ENCODE measurements at places on chromosomes 7 and 10.

DNA sequence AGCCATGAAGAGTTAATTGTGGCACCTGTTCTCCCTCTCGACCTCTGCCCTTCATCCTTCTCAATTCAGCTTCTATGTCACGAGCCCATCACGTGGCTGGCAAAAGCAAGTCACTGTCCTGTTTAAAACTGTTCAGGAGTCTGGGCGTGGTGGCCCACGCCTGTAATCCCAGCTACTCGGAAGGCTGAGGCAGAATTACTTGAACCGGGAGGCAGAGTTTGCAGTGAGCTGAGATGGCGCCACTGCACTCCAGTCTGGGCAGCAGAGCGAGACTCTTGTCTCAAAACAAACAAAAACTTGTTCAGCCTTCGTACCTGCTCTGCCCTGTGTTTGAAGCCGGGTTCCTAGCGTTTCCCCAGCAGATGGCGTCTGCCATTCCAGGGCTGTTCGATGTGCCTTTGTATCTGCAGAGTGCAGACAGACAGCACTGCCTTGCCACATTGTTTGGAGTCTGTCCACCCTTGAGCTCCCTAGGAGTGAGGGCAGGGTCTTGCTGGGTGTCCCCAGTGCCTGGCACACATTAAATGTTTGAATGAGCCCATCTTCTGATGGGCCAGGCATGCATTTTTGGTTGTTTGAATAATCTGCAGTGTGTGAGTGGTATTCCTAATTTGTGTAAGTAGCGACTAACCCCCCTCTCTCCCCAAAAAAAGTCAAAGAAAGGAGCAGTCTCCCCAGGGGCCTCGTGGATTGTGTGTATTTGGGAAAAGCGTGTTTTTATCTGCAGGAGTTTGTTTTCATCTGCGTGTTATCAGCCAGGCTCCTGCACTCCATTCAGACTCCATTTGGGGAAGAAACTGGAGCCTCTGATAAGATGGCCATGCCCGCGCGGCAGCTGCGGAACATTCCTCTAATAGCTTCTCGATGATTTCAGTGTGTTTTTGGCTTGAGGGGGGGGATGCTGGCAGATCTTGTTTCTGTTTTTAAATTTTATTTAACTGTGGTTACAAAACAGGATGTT is 61.2 kb downstream of the DNAJB6 start:
- DNase-seq = no peak

- DNase-seq = no peak
Observed at GRCh38 chr7:37786741-37787569, 61.4 kb upstream of the NME8 start.

- DNase-seq = no peak
Observed at GRCh38 chr7:70376561-70377031, 755.3 kb upstream of the GALNT17 start.

- DNase-seq = no peak
Observed at GRCh38 chr10:127195571-127196281, 665 bp downstream of the INSYN2A start.

DNA sequence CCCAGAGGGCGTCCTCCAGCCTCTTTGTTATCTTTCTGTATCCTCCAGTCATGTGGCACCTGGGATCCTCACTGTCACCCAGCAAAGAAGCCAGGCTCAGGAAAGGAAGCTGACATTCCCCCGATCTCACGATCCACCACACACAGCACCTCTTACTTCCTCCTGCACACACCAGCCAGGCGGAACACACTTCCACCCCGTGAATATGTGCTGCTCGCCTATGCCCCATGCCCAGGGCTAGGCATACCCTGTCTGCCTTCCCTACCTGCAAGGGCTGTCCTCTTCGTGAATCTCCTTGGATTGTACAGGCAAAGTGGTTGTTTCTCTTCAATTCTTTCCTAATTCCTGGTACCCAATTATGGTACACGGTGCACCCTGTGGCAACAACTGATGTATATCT is 191.0 kb downstream of the TNS3 start:
- DNase-seq = no peak

DNA sequence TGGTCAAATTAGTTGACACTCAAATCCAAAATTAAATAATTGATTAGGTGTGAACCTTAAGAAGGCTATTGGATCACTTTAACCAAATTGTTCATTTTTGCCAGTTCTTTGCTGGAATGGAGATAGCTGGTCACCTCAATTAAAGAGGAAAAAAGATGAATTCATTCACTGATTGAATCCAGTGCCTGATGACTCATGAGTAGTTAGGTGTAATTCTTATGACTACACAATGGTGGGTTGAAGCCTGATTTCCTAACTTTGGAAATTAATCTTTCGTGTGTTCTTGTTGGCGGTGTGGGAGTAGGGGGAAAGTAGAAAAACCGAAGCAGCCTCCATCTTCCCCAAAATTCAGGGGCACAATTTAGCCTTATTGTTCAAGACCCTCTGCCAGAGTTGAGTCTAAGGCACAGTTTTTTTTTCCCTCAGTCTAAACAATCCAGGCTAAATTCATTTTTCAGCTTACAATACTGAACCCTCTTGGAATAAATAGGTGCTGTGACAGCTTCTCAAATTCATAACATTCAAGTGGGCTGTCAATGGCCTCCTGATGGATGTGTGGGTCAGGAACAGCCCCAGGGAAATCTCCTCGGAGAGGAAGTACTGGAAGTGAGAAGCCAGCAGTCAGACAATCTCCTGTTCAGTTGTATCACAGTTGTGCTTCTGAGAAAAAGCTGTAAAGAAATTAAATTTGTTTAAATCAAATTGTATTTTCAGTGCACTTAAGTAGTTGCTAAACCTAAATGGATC is 356.6 kb downstream of the BBS9 start:
- no peak for DNase-seq

DNA sequence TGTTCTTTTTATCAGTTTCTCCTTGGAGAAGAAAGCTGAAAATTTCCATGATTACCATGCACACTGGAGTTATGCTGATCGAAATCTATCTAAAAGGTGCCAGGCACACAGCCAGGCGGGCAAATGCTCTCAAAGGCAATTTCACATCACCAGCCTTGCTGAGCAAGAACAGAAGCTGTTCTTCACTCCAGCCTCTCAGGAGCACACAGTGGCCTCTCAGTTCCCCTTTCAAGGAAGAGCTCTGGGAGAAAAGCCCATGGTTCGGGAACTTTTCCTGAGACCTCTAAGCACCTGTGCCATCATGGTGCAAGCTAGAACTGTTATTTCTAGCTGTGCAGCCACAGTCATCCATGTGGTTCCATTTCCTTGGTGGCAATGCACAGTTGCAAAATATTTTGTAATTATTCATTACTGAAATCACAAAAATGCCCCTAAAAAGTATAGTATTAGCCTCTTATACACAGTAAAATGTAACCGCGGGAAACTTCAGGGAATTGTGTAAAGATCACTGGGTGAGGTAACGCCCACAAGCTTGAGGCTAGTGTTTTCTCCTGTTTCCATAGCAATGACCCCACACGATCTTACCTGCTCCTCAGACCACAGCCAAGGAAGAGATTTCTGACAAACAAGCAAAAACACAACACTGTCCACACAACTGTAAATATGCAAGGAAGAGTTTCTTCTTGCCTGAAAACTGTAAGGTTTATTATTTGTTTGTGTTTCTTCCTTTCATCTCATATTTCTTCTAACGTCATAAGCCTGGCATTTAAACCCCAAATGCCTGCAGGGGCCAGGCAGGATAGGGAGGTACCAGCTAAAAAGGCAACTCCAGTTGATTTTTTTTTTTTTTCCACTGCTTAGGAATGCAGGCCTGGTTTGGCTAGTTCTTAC is 121.2 kb downstream of the FAM107B start:
- peak; percentile 49 for DNase-seq

DNA sequence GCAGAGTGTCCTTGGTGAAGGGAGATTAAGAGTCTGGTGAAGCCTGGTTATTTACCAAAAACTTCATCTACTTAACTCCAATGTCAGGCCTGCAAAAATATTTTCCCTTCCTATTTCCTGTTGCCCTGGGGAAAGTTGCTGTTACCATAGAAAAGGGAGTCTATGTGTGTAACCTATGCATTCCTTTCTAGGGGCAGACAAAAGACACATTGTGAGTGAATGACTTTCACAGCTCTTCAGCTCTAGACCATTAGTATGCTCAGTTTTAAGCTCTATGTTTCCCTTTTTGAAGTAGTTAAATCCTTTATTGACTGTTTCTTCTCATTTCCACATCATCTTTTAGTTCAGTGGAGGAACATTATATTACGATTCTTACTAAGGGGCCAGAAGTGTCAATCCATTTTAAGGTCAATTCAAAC is 45.6 kb upstream of the SGCE start:
- no peak for DNase-seq

GRCh38 chr7:879706-880105 is 3.4 kb downstream of the GET4 start:
- no peak for DNase-seq

- no peak for DNase-seq
Observed at GRCh38 chr7:44802418-44803025, 6.0 kb downstream of the PPIA start.

- DNase-seq = peak; percentile 26
Observed at GRCh38 chr10:5666008-5666840, at the start of gene ASB13. Gene ASB13, minus strand, starts transcription at chr10:5666595. Its CDS starts 44 bp downstream, at chr10:5666551.

GRCh38 chr7:38070718-38071117 is 107.3 kb upstream of the STARD3NL start:
- no peak for DNase-seq

GRCh38 chr7:151792086-151792485 is 84.8 kb downstream of the PRKAG2 start:
- no peak for DNase-seq

All from CD4-positive, alpha-beta memory T cell (primary cell).